ENCODE measurements at places on chromosomes 3 and 15. TPM values are rescaled to one million over a fixed set of nuclear protein-coding genes. Genes with fewer than 3 reads are reported as not detected.
A peak's percentile ranks its signal among the peaks of the same experiment; 100 is the strongest.

- no peaks in the 10 kb centered on the region for H3K27me3 ChIP-seq
- no peak overlapping the region for H3K27ac ChIP-seq
- DNase-seq, result no peak
- H3K36me3 ChIP-seq, result peaks cover 11% of the 10 kb centered on the region
Observed at GRCh38 chr15:70053001-70053715, 44.6 kb downstream of the TLE3 start.

GRCh38 chr15:28984421-28985315 lies 98.9 kb downstream of the APBA2 start:
- H3K27me3 ChIP-seq, result no peaks in the 10 kb centered on the region
- H3K36me3 ChIP-seq, result no peaks in the 10 kb centered on the region
- peaks cover 17% of the 10 kb centered on the region for H3K4me1 ChIP-seq
- peak; percentile 85 for DNase-seq
- H3K27ac ChIP-seq, result no peak overlapping the region

GRCh38 chr3:45783667-45784066 lies 12.7 kb downstream of the SLC6A20 start:
- H3K36me3 ChIP-seq, result no peaks in the 10 kb centered on the region
- H3K27ac ChIP-seq, result no peak overlapping the region
- H3K4me1 ChIP-seq, result no peaks in the 10 kb centered on the region
- H3K27me3 ChIP-seq, result no peaks in the 10 kb centered on the region
- no peak for DNase-seq

DNA sequence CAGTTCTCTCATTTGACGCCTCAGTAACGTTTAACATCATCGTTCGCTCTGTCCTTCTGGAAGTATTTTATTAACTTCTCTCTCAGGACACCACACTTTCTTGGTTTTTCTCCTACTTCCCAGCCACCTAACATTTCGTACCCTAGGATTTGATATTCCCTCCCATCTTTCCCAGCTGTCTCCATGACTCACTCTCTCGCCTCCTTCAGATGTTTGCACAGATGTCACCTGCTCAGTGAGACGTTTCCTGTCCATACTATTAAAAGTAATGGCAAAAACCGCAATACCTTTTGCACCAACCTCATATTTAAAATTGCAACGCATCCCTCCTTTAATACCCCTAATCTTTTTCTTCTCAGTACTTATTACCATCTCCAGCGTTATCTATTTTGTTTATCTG lies 62.1 kb upstream of the SPRED1 start:
- DNase-seq, result no peak
- H3K4me1 ChIP-seq, result no peaks in the 10 kb centered on the region
- no peak overlapping the region for H3K4me3 ChIP-seq
- H3K36me3 ChIP-seq, result no peaks in the 10 kb centered on the region

DNA sequence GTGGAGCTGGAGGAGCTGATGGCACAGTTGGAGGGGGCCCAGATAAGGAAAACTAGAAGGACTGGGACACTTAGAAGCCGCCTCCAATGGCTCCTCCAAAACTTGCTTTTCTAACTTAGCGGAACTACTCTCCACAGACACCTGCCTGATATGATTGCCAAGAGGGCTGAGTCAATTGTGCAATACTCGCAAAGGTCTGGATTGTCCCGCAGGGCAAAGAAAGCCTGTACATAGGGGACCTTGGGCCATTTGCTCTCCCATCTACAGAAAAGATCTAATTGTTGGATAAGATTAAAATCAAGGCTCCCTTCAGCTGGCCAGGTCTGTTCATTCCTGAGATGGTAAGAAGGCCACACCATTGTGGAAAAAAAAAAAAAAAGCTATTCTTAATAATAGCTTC lies 69.7 kb upstream of the ATP11B start:
- DNase-seq, result no peak
- H3K27ac ChIP-seq, result no peak overlapping the region
- peaks cover 5% of the 10 kb centered on the region for H3K4me1 ChIP-seq
- no peaks in the 10 kb centered on the region for H3K27me3 ChIP-seq

DNA sequence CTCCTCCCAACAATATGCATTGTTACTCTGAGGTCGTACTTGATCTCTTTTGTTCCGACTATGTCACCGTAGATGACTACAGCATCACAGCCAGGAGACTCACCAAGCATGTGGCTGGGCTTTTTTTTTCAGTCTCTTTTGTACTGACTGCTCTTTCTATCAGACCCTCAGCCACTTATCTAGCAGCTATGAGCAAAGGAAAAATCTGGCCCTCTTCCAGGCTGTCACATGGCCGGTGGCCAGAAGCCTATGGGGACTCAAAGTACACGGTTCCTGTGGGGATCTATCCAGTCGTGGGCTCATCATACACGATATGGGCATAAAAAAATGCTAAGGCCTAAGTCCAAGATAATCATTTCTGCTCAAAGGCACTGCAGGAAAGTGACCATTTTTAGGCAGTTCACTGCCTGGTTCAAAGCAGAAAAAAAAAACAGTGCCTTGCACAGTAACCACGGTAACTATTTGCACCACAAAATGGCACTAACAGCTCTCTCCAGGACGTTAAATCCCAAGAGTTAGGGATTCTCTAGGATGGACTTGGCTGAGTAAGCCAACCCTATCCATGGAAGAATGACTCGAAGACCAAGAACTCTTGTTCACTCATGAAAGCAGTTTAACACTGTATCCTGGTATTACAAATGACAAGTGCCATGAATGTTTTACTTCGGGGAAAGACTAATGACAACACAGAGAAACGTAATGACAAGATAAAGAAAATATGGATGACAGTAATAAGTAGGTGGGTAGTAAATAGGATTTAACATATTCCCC lies 50.3 kb downstream of the SHQ1 start:
- peak; percentile 84 for DNase-seq
- H3K4me1 ChIP-seq, result peaks cover 13% of the 10 kb centered on the region

The SEC62 gene
- total RNA-seq, result 69.9 TPM

- no peak for DNase-seq
- H3K4me1 ChIP-seq, result peaks cover 8% of the 10 kb centered on the region
- no peaks in the 10 kb centered on the region for H3K36me3 ChIP-seq
- no peak overlapping the region for H3K27ac ChIP-seq
Observed at GRCh38 chr3:74263031-74263430, 351.4 kb downstream of the CNTN3 start.

The LXN gene
- total RNA-seq, result 103 TPM

- no peak overlapping the region for H3K4me3 ChIP-seq
- no peak overlapping the region for H3K27ac ChIP-seq
- no peaks in the 10 kb centered on the region for H3K36me3 ChIP-seq
Observed at GRCh38 chr3:127908202-127908601, 6.8 kb upstream of the KBTBD12 start.

The MAGEF1 gene
- 35.3 TPM for total RNA-seq

The ARRDC4 gene
- total RNA-seq, result 20.2 TPM

GRCh38 chr15:20349774-20350498 lies 191.7 kb downstream of the GOLGA6L6 start:
- H3K4me3 ChIP-seq, result no peak overlapping the region
- H3K4me1 ChIP-seq, result no peaks in the 10 kb centered on the region
- no peak overlapping the region for H3K27ac ChIP-seq
- no peaks in the 10 kb centered on the region for H3K36me3 ChIP-seq

The SLC24A5 gene
- not detected for total RNA-seq
